ENCODE measurements at places on chromosomes 6 and 20. TPM values are rescaled to one million over a fixed set of nuclear protein-coding genes. Genes with fewer than 3 reads are reported as not detected.

DNA sequence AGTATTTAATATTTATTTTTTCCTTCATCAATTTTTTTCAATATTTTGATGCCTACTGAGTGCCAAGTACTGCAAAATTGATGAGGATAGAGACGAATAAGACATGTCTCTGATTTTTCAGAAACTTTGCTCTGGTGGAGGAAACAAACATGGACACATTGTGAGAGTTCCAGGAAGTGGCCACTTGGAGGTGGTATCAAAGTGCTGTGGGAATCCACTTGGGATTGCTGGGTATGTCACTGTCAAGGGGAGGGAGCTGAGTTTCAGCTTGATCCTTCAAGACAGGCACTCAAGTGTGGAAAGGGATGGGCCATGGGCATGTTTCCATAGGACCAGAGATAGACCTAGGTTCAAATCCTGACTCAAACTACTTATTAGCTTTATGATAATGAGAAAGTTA, 24.5 kb upstream of the ABCC10 start:
- no peak for DNase-seq

DNA sequence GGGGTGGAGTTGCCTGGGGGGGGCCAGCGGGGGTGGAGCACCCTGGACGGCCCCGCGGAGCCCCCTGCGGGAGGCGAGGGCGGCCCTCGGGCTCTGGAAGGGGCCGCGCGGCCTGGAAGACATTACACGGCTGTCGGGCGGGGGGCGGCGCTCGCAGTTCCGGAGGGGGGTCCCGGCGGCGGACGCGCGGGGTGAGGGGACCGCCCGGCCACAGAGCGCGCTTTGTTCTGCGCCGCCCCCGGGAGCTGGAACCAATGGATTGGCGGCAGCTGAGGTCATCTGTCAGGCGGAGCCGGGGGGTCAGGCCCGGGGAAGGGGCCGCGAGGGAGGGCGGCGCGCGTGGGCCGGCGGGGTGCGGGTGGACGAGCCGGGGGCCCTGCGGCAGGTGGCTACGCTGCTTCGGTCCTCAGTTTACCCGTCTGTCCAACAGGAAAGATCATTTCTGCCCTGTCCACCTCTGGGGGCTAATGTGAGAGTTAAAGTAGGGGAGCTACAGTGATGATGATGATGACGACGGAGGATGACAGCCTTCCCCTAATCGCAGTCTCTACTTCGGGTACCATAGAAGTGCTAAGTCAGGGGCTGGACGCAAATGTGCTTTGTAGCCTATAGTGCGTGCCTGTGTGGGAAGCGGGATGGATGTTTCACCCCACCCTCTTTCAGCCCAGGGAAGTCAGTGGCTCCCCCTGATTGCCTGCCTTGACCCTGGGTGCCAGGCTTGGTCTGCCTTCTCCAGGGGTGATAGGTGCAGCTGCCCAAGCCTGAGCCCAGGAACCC, 10.4 kb downstream of the SRXN1 start:
- no peak for DNase-seq

DNA sequence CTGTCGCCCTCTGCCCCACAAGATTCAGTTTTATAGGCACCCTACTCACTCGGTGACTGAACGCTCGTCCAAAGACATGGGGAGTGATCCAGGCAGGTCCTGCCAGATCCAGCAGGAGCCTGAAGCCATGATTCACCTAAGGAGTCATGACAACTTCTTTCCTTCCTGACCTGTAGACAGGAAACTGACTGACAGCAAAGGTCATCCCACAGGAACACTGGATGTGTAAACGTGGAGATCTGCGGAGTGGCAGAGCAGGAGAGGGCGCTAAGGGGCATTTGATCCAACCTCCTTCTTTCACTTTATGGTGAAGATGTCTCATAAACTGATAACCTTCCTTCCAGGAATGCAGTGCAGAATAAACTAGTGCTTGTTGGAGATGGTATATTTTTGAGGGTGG, 192.2 kb downstream of the GJA10 start:
- peak; percentile 4 for DNase-seq

GRCh38 chr6:108174371-108175175, 8.8 kb downstream of the NR2E1 start:
- DNase-seq: no peak

GRCh38 chr6:50849796-50850180, 31.1 kb downstream of the TFAP2B start:
- no peak for DNase-seq

GRCh38 chr6:53481323-53481722, 63.6 kb downstream of the GCLC start:
- no peak for DNase-seq

GRCh38 chr6:49950415-49950751, 13.6 kb downstream of the DEFB114 start:
- DNase-seq: no peak

GRCh38 chr20:17845701-17846475, 122.7 kb downstream of the SNX5 start:
- DNase-seq: no peak

DNA sequence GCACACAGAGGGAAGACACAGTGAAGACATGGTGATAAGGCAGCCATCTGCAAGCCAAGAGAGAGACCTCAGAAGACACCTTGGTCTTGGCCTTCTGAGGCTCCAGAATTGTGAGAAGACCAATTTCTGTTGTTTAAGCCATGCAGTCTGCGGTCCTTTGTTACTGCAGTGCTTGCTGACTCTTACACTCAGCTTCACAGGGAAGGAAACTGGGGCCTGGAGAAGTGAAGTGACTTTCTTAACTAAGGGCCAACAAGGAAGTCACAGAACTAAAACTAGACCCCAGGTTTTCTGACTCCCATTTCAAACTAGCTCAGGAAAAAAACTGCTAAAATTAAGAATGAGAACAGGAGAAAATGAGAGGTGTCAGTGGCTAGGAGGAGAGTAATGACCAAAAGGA, 74.3 kb downstream of the TNFRSF21 start:
- no peak for DNase-seq

DNA sequence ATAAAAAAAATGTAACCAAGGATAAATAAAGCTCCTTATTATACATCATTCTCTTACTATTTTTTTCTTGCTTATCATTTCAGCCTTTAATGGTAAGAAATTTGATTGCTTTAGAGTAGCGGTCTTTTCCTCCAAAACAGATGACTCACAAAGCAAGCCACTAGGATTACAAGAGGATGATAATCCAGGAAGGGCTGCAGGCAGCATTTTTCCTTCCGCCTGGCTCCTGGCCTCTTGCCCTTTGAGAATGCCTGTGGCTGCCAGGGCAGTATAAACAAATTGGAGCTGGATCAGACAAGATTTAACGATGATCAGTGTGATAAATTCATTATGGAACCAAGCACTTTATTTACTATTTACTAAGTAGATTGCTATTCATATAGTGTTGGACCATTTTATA, 9.7 kb upstream of the FBXL4 start:
- DNase-seq: peak; percentile 76

GRCh38 chr6:156864557-156864956, 87.4 kb downstream of the ARID1B start:
- no peak for DNase-seq

GRCh38 chr20:10306440-10307358, 88.1 kb downstream of the SNAP25 start:
- no peak for DNase-seq

DNA sequence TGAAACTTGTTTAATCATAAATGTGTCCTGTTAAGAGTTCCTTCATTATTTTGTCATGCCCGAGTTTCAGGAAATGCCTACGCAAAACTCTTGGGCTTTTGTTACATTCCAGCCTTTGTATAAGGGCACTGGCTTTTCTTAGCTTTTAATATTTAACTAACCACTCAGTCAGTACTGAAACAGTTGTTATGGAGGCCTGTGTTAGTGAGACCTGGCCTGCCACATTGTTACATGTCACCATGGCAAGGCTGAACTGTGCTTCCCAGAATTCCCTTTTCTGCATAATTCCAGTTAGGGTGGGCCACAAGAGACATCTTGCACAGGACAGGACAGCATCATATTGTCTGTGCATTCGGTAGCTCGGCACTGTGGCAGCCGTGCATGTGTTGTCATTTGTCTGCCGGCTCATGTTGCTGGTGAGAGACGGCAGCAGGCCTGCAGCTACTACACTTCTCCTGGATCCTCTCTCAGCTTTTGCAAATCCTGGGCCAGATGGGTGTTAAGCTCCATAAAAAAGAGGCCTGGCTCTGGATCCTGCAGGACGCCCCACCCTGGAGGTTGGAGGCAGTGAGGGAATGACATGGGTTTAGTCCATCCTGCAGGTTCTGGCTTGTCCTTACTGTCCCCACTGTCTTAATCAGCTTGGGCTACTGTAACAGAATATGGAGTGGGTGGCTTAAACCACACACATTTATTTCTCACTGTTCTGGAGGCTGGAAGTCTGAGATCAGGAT, 128.8 kb upstream of the DTNBP1 start:
- DNase-seq: no peak

The REM1 gene
- total RNA-seq: not detected

The OR12D1 gene
- total RNA-seq: not detected

The MAN1A1 gene
- total RNA-seq: 29.6 TPM

The ESR1 gene
- total RNA-seq: not detected

The PPIL6 gene
- 8.8 TPM for total RNA-seq

The NKAPL gene
- total RNA-seq: not detected

The ID4 gene
- 3.1 TPM for total RNA-seq
